ENCODE measurements at places on chromosomes 6 and 20.

DNA sequence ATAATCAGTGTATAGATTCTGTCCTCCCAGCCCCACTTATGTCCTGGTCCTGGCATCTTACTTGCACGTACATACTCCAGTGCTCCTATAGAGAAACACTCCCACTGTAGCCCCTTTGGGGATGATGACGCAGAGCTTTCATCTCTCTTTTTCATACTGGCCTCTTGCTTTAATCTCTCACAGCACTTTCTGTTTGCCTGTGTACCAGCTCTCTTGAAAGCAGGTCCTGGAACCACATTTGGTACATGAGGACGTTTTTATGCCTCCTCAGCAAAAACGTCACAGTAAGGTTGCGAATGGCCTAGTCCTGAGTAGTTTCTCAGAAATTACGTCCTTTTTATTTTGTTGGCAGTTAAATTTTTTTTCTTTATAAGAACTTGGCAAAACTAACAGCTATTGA lies 10.8 kb downstream of the L3MBTL3 start:
- DNase-seq = no peak

DNA sequence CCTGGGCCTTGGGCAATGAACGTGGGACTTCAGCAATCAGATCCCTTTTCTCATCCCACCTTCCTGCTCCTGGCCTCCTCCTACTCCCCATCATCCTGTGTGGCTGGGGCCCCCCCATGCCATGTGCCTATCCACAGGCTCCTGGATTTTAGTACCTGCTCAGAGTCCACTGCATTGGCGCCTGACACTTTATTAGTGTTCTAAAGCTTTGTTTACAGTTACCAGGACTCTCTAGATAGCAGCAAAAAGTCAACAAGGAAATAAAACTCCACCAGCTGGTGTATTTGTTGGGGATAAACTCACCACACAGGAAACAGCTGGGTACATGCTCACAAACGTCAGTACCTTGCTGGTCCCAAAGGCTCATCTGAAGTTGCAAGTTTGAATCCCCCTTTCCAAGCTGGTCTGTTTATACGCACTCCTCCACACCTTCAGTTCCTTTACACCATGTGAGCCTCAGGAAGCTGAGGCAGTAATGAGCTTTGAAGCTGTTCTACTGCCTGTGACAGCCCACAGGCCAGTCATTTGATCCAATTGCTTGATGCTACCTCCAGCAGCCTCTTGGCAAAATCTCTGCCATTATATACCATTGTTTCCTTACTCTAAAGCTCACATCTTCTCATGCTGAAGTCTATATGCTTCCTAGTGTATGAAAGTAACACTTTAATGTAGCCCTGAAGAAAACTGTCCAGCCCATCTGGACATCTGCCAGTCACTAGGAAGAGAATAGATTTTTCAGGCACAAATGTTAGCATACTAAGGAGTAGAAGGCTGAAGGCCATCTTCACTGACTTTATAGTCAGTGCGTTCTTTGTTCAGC lies 76.6 kb downstream of the ANKEF1 start:
- DNase-seq = no peak

GRCh38 chr6:3872370-3872854 lies 23.2 kb downstream of the FAM50B start:
- DNase-seq = no peak

GRCh38 chr6:35213824-35214756 lies at the start of gene SCUBE3:
Gene SCUBE3, plus strand, starts transcription at chr6:35213956. Its CDS starts 463 bp downstream, at chr6:35214419.
- no peak for DNase-seq

GRCh38 chr6:167125410-167125809 lies 2.5 kb downstream of the CCR6 start:
- DNase-seq = no peak

GRCh38 chr6:56851074-56851473 lies 103.8 kb upstream of the BEND6 start:
- DNase-seq = no peak

GRCh38 chr6:46137387-46137786 lies 7.6 kb downstream of the ENPP4 start:
- no peak for DNase-seq

- DNase-seq = no peak
Observed at GRCh38 chr20:35709259-35709658, 10.1 kb downstream of the ROMO1 start.

- no peak for DNase-seq
Observed at GRCh38 chr6:105109955-105110895, 69.6 kb downstream of the POPDC3 start.

DNA sequence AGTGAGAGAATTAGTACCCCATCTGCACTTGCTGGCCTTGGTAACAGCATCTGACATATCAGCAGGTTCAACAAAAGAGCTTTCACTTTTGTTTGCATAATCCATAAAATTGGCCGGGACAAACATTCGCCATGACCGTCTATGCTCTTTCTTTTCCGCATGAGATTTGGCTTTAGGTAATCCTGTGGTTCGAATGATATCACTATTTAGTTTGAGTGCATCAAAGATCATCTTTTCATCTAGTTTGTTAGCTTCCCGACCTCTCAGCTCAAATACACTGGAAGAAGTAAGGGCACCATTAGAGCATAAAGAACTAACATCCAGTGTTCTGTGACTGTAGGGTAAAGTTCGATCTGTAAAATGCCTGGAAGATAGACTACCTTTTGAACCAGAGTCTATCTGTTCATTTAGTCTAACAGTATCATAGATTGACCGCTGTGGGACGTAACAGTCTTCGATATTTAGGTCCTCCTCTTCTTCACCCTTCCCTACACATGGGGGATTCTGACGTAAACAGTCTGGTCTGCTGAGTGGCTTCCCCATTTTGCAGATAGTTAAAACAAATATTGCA lies 101.6 kb downstream of the DST start:
- no peak for DNase-seq

GRCh38 chr6:139779988-139780774 lies 405.7 kb upstream of the CITED2 start:
- DNase-seq = no peak

GRCh38 chr20:25399037-25399430 lies 8.4 kb upstream of the ABHD12 start:
- DNase-seq = peak; percentile 42

GRCh38 chr6:19210849-19211590 lies 626.1 kb upstream of the ID4 start:
- DNase-seq = no peak

DNA sequence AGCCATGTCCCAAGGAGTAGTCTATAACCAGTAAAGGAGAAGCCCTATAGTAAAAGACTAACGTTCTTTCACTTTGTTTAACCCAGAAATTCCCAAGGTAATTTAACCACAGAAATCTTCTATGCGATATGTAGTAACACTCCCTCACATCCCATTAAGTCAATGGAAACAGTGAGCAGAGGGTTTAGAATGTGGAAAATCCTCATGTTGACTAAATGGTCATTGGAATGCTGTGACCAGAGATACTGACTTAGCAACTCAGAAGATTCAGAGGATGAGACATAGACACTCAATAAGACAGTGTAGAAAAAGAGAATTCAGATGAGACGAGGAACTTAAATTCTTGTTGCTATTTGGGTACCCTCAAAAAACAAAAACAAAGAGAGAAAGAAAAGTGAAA lies 562.2 kb upstream of the NOX3 start:
- DNase-seq = no peak

DNA sequence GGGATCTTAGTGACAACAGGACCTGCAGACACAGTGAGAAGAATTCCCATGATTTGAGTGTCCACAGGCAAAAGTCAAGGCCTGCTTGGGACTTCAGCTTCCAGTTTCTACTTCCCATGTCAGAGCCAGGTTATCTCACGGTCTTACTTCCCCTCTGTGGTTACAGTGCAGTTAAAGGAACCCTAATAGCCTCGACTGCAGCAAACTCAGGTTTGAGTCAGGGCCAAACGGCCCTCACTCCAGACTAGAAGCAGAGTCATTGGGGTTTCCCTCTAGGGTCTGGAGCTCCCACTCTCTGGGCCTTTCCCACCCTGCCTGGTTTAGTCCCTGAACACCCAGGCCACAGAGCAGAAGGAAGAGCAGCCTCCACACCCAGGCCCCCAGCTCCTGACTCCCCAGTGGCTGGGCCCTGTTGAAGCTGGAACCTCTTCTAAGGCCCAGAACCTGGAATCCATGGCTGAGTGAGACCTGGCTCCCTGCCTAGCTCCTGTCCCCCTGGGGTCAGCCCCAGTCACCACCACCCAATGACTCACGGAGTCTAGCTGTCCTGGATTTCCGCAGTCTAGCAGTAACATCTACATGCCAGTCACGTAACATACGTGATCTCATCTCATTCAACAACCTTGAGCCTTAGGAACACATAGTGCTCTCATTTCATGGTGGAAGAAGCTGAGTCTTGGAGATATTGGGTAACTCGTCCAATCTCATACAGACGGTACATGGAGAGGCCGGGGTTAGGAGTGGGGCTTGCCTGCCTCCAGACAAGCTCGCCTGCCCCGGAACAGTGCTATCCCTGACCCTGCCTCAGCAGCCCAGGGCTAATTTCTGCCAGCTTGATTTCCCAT lies 9.2 kb upstream of the GHRH start:
- peak; percentile 63 for DNase-seq

DNA sequence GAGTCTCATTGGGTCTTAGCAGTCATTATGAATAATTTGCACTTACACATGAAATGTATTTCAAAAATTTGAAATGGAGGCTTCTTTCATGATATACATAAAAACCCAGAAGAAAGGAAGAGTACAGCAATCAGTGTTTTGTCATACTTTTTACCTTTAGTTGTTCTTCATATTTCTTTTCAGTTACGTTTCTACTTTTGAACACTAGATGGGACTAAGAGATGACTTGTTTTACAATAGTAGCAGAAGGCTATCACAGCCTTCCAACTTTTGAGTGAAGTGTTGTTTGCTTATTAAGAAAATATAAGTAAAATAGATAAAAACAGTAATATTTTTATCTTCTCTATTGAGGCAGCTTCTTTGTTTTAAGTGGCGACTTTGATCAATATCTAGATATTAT lies 58.1 kb downstream of the L3MBTL3 start:
- DNase-seq = no peak

DNA sequence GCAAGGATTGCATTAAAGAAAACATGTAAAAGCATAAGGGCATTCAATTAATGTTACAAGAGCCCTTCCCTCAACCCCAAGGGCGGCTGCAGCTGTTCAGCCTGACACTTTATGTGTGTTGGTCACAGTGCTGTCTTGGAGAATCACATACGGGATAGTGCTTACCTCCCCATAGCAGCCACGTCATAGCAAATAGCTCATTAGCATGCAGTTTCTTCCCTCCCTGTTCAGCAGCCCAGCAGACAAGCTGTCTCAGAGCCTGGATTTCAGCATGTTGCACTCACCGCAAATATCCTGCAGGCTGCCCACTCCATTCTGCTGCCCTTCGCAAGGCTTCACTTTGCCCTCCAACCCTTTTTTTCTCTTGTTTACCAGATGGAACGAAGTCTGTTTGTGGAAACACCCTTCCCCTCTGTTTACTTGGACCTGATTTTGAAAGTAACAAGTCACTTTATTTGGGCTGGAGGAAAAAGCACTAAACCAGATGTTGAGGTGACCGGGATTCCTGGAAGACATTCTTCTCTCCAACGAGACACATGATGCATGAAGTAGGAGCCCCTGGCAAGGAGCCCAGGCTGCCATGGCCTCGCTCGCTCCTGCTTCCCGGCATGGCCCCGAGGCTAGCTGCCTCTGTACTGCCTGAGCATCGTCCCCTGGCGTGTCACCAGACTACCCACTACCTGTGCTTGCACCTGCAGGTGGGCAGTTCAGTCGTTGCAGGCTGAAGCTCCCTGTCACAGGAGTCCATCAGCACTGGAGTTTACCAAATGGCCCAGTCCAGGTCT lies 151.6 kb upstream of the GMDS start:
- no peak for DNase-seq

DNA sequence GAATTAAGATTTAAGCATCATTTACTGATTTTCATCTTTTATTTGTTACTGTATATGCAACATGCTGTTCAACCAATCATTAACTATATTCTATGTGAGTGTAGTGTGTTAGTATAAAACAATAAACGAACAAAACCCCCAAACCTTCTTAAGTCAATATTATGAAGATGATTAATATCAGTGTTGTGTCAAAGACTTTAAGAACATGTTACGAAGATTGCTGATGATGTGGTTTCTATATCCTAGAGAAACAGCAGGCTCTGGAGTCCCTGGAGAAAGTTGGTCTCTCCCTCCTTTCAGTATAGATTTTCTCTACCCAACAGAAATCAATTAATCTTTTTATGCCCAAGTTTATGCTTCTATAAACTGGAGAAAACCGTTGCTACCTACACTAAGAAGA lies 393.8 kb upstream of the HSF2 start:
- DNase-seq = no peak

GRCh38 chr20:16257021-16257420 lies 316.2 kb downstream of the KIF16B start:
- DNase-seq = no peak

- DNase-seq = no peak
Observed at GRCh38 chr6:70222439-70222749, 80.5 kb downstream of the COL9A1 start.

- DNase-seq = no peak
Observed at GRCh38 chr6:135311446-135312200, 130.5 kb downstream of the MYB start.

- DNase-seq = no peak
Observed at GRCh38 chr20:57048027-57048869, 218.2 kb downstream of the BMP7 start.

- no peak for DNase-seq
Observed at GRCh38 chr6:101178748-101179147, 214.8 kb upstream of the GRIK2 start.

DNA sequence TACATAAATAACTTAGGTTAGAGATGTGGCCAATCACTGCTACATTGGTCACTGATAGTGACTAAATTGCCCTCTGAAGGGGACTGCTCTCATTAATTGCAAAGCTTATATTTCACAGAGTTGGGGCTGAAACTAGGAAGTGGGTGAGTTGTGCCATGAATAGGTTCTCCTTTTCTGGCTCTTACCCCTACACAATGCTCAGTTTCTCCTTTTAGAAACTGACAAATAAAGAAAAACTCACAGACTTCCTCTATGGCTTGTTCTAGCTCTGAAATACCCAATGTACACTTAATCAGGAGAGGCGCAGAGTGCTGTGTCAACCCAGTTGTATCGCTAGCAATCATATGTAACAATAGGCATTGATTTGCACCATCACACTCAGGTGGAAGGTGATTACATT lies 41.2 kb upstream of the PROKR2 start:
- DNase-seq = no peak

DNA sequence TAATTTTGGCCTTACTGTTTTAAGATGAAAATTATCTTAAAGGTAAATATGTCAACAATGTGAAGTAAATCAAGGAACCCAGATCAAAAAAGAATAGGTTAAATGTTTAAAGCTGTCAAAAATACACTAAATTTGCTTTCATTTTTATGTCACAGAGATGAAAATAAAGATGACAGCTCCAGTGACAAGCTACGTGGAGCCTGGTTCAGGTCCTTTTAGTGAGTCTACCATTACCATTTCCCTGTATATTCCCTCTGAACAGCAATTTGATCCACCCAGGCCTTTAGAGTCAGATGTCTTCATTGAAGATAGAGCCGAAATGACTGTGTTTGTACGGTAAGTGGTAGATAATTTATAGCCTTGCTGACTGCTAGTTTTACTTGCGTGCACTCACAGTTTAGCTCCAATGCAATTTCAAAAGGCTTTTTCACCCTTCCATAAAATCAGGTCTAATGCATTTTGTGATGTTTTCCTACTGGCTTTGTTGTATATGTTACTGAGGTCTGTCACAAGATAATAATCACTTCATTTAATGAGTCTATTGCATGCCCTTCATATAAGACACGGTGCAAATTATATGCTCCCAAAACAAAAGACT lies 1.9 kb downstream of the HEBP2 start:
- peak; percentile 8 for DNase-seq
